ENCODE measurements at places on chromosomes 5 and 9.

GRCh38 chr9:8924562-8924961, 1125.0 kb upstream of the DMAC1 start:
- no peak for DNase-seq

- DNase-seq: no peak
Measured at GRCh38 chr9:87614397-87614796, 111.5 kb upstream of the CTSL start.

- DNase-seq: peak; percentile 40
Measured at GRCh38 chr5:90434116-90434714, 24.7 kb upstream of the CETN3 start.

- DNase-seq: no peak
Measured at GRCh38 chr5:95410279-95410678, 19.1 kb downstream of the FAM81B start.

- DNase-seq: no peak
Measured at GRCh38 chr9:4020038-4020754, 279.7 kb downstream of the GLIS3 start.

Data from activated naive CD4-positive, alpha-beta T cell treated with Interleukin-2 at 50 U/mL for 16 hours (primary cell).